CD4-positive, alpha-beta T cell treated with Interleukin-2 at 100 ng/mL for 4 hours (primary cell): ENCODE measurements at places on chromosomes 4 and X.

GRCh38 chr4:184442314-184442635 lies 32.1 kb downstream of the IRF2 start:
- DNase-seq: no peak

DNA sequence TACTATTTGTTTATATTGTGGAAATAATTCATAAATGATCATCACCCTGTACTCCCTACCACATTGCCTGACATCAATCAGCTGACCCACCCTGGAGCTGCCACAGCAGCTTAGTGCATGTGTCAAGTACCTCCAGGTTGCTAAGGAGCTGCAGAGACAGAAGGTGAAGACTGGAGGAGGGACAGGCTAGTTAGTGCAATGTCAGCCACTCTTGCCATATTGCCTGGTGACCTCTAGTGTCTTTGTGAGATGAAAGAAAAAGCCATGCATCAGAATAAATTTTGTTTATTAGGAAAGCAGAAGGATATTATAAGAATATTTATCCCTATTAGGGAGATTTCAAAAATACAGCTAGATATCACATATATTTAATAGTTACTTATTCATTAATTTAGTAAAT lies 243.9 kb upstream of the FAT4 start:
- no peak for DNase-seq

DNA sequence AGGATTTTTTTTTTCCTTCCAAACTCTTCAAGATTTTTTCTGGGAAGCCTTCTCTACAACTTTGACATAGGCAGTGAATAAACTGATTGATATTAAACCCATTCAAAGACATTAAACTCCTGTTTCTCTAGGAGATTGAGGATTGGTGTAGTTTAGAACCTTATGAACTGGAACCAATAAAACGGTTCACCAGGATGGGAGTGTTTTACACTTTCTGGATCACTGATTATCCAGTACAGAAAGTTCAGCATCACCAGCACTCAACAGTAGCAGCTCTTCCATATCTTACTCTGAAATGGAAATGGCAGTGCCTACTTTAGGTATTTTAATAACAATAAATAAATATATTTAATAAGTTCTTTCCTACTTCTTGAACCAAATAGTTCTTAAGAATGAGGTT lies 76.7 kb downstream of the BMPR1B start:
- no peak for DNase-seq

DNA sequence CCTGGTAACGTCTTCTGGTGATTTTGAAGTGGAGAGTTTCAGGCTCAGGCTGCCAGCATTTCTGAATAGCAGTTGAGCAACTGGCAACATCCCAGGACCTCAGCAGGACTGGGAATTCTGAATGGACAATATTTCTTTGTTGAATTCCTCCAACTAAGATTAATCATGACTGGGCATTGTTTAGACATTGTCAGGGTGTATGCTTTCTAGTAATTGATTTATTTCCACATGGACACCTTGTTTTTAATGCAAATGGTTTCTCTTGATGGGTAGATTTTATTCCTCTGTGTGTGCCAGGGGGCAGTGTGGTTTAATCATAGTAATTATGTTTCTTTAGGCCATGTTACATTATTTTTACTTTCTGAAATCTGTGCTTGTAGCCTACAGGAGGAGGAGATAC lies 1004.7 kb upstream of the LCORL start:
- no peak for DNase-seq

DNA sequence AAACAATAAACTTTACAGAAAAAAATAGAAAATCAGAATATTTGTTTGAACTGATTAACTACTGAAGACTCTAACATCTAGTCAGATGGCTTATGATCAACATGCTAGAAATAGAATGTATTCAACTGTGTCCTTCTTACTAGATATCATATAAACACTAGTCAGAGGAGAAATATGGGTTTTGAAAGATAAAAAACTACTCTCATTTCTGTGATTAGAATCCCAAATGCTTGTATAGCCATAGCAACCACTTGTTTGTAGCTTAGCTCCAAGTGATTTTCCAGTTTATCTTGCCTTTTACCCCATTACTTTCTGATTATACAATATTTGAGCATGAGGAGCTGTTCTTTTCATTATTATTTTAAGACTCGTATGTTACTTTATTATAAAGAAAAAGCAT lies 31.2 kb downstream of the USP38 start:
- no peak for DNase-seq

DNA sequence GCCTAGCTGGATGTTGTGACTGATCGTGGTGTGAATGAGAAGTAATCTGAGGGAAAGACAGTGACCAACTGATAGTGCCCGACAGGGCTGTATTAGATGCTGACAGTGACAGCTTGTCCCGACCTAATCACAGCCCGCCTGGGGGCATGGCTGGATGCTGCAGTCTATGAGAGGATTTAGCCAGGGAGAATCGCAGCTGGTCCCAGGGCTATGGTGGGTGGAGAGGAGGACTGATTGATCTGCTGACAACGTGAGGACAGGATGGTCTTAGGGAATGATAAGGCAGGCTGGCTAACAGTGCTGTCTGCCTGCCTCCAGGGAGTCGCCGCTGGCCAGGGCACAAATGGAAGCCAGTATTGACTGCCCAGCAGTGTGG lies 621 bp upstream of the SUV39H1 start:
- no peak for DNase-seq

GRCh38 chr4:39660045-39660444 lies 21.4 kb upstream of the SMIM14 start:
- DNase-seq: no peak

DNA sequence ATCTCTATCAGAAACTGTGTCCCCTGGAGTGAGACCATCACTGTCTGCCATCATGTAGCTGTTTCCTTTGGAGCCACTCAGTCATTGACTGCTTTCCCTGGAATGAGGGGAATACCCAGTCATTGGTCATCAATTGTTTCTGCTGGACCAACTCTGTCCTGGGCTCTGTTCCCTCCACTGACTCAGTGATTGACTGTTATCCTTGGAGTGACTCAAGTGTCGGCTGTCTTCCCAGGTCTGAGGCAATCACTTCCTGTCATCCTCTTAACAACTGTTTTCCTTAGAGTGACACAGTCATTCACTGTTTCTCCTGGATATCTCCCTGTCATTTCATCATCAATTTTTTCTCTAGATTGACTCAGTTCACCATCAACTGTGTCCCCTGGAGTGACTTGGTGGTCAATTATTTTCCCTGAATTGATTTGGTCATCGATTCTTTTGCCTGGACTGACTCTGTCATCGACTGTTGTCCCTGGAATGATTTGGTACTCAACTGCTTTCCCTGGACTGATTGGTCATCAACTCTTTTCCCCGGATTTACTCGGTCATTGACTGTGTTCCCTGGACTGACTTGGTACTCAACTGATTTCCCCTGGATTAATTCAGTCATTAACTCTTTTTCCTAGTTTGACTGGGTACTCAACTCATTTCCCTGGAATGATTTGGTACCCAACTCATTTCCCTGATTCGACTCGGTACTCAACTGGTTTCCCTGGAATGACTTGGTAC lies 327.9 kb upstream of the VCX start:
- no peak for DNase-seq

DNA sequence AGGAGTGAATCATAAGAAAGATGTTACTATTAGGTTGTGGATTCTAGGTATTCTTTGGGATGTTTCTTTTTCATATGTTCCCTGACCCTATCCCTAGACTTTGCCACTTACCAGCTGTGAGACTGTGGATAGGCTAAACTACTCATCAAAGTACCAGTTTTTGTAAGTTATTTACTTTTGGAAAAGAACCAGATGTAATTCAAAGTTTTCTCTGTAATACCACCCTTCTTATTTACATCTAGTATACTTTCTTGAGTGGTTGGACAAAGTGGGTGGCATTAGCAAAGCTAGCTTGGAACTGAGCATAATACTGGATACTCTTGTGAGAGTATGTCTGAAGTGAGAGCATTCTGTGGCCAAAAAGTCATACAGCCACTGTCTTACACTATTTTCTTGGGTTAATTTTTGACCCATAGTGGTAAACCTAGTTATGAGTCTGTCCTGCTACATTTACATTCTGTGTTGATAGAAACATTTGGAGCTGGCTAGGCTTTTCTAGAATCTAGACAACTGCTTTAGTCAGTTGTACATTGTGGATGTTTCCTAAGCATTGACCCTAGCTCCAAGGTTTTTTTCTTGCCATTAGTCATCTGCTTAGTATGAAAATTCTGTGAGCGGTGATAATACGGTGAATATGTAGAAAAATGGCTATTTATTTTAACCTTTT lies 41.7 kb downstream of the KDM6A start:
- DNase-seq: no peak
